ENCODE measurements at places on chromosomes 16 and 17. TPM values are rescaled to one million over a fixed set of nuclear protein-coding genes. Genes with fewer than 3 reads are reported as not detected.

The PDP2 gene
- 1.6 TPM for polyA plus RNA-seq

The ITGAD gene
- not detected for polyA plus RNA-seq

The MYH2 gene
- not detected for polyA plus RNA-seq

The KRT9 gene
- not detected for polyA plus RNA-seq

The TNFRSF13B gene
- polyA plus RNA-seq, result not detected

The TLCD3B gene
- 0.95 TPM for polyA plus RNA-seq

The CACNG5 gene
- polyA plus RNA-seq, result 0.77 TPM

The CIBAR2 gene
- not detected for polyA plus RNA-seq

The C17orf67 gene
- polyA plus RNA-seq, result 3.2 TPM

The RAB37 gene
- polyA plus RNA-seq, result 1.3 TPM

The OTOP2 gene
- polyA plus RNA-seq, result not detected

The TEKT5 gene
- 0.57 TPM for polyA plus RNA-seq

The METTL26 gene
- polyA plus RNA-seq, result 87.6 TPM

The BCAR1 gene
- 66.7 TPM for polyA plus RNA-seq

The FBXL19 gene
- polyA plus RNA-seq, result 26.8 TPM

The DNAI2 gene
- polyA plus RNA-seq, result 0.77 TPM

The ASIC2 gene
- polyA plus RNA-seq, result not detected

The CD300LB gene
- polyA plus RNA-seq, result 0.08 TPM

The PLEKHM1 gene
- 14.6 TPM for polyA plus RNA-seq

The GPR179 gene
- 0.34 TPM for polyA plus RNA-seq

The KRTAP4-4 gene
- polyA plus RNA-seq, result not detected

The KRTAP9-7 gene
- not detected for polyA plus RNA-seq

The ACSM2A gene
- 0.56 TPM for polyA plus RNA-seq

The MT1F gene
- 94.6 TPM for polyA plus RNA-seq

The GAS2L2 gene
- 0.33 TPM for polyA plus RNA-seq

The DYNLRB2 gene
- polyA plus RNA-seq, result 1.4 TPM

The ACSM3 gene
- 50.0 TPM for polyA plus RNA-seq

The KIF2B gene
- 0.02 TPM for polyA plus RNA-seq
